ENCODE measurements at places on chromosomes 2 and 18.

- DNase-seq: no peak
Measured at GRCh38 chr2:20465716-20466394, 19.0 kb downstream of the RHOB start.

GRCh38 chr2:84776011-84776410 lies 104.9 kb downstream of the TRABD2A start:
- DNase-seq: no peak

- DNase-seq: no peak
Measured at GRCh38 chr2:26630669-26631360, 10.4 kb downstream of the CIB4 start.

GRCh38 chr2:21072477-21073242 lies 28.8 kb upstream of the APOB start:
- DNase-seq: no peak

- no peak for DNase-seq
Measured at GRCh38 chr2:36420569-36421181, 65.1 kb downstream of the CRIM1 start.

- no peak for DNase-seq
Measured at GRCh38 chr2:164053021-164053420, 317.2 kb upstream of the FIGN start.

- no peak for DNase-seq
Measured at GRCh38 chr2:235139956-235140800, 188.4 kb downstream of the SH3BP4 start.

DNA sequence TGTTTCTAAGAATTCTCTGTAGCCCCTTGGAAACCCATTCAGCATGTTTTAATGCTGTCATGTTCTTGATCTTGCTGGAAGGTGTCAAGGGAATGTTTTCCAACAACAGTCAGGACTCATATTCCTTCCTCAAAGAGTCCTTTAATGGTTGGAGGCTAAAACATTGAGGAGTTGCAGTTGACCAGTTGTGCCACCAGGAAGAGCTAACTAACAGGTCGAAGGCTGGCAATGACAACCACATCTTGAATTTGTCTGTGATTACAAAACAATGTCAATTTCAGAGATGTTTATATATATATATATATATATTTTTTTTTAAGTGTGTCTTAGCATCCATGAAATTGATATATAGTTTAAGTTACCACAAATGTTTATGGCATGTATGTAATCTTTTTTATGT lies 151.5 kb downstream of the INO80D start:
- DNase-seq: no peak

GRCh38 chr18:64099244-64099643 lies 49.6 kb downstream of the LINC00305 start:
- no peak for DNase-seq

GRCh38 chr2:98492441-98492840 lies 47.8 kb downstream of the INPP4A start:
- DNase-seq: no peak

DNA sequence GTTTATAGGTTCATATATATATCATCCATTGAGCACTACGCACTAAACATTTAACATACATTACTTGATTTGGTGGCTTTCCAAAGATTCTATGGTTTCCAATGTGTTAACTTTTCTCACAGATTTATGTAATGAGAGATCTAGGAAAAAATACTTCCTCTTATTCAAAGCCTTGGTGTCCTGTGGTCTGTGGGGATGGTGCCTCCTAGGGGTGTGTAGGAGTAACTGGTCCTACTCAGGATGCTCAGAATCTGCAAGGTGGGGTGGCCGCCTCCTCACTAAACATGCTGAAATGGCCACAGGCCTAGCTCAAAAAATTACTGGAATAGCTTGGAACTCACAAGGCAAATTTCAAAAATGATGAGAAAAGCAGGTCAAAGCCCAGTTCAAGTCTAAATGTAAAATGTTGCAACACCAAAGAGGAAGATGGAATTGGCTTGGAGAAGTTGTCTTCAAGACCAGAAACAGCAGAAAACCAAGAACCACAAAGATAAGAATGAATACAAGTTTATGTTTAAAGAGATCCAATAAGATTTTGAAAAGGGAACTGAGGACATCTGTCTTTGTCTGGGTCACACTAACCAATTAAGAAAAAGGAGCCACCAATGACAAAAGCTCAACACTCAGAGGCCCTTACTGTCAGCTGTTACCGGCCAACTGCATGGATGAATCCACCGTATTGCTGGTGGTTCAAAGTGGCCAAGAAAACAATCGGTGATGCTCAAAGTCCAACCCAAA lies 11.5 kb downstream of the GPR55 start:
- DNase-seq: no peak

DNA sequence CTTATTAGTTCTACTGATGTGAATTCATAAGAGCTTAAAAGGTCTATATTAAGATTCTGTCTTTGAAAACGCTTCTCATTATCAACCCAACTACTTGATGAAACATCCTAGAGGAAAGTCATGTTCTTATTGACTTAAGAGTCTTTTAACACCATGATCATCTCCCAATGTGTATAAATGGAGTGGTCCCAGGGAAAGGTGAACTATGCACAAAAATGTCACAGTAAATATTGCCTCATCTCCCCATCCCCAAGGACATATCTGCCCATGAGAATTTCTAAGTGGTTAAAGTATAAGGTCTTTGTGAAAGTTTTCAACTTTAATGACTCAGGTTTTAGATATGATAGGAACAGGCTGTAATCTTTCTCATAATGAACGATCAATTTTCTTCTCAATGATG lies 240.1 kb downstream of the IRS1 start:
- no peak for DNase-seq

DNA sequence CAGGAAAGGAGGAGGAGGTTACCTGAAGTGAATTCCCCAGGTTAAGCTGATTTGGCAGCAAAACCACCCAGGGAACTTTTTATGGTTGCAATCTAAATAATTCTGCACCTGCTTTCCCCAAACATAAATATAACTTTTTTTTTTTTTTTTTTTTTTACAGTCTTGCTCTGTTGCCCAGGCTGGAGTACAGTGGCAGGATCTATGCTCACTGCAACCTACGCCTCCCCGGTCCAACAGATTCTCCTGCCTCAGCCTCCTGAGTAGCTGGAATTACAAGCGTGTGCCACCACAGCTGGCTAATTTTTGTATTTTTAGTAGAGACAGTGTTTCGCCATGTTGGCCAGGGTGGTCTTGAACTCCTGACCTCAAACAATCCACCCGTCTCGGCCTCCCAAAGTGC lies 16.1 kb upstream of the PPP1CB start:
- no peak for DNase-seq
